ENCODE measurements at places on chromosomes 16 and 17.

- peak; percentile 99 for DNase-seq
These were observed 64.3 kb downstream of the PGS1 start for GRCh38 chr17:78442648-78443218.

GRCh38 chr16:22898131-22898530 is 84.2 kb downstream of the HS3ST2 start:
- no peak for DNase-seq

DNA sequence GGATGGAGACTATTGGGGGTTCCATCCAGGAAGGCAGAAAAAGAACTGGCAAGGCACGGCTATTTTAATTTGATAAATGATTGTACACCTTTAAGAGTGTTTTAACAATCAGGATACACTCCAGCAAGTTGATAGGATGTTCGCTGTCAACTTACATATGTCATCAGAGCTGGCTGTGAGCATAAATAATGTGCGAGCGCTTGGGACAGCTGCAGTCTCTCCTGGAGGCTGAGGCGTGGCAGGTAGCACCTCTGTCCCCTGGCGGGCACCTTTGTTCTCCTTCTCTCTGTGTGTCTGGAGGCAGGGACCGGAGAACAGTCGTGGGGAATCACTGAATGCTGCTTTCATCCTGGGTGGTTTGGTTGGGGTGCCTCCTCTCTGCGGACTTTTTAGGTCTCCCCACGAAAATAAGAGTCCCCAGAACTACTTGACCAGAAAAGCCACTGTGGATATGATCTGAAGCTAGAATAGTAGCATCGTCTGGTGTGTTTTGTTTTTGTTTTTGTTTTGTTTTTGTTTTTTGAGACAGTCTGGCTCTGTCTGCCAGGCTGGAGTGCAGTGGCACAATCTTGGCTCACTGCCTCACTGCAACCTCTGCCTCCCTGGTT is 9.4 kb downstream of the BAHCC1 start:
- DNase-seq: no peak

GRCh38 chr17:17502741-17503565 is 6.8 kb upstream of the RASD1 start:
- no peak for DNase-seq

GRCh38 chr17:44110011-44110686 is 13.3 kb downstream of the HDAC5 start:
- no peak for DNase-seq

- no peak for DNase-seq
These were observed 88.0 kb downstream of the STXBP4 start for GRCh38 chr17:55056526-55056925.

GRCh38 chr17:38747463-38748148 is 530 bp downstream of the PCGF2 start:
- no peak for DNase-seq

DNA sequence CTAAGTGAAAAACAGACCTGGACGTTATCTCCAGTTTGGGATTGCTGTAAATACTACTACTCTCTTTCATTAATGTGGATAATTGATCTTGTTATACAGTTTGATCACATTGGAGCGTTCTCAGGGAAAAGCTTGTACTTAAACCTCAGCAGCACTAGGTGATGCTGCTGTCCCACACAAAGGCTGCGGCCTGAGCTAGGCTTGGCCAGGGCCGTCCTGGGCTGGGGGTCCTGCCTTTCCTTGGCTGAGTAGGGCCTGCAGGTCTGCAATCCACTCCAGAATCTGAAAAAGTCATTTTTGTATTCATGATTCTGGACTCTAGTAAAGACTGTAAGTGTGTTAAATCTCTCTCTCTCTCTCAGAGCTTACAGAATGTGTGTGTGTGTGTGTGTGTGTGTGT is 23.7 kb upstream of the PMFBP1 start:
- DNase-seq: no peak

- no peak for DNase-seq
These were observed 113.4 kb downstream of the ENGASE start for GRCh38 chr17:79188048-79188447.

GRCh38 chr17:20074489-20074888 is 65.3 kb downstream of the SPECC1 start:
- DNase-seq: peak; percentile 53

DNA sequence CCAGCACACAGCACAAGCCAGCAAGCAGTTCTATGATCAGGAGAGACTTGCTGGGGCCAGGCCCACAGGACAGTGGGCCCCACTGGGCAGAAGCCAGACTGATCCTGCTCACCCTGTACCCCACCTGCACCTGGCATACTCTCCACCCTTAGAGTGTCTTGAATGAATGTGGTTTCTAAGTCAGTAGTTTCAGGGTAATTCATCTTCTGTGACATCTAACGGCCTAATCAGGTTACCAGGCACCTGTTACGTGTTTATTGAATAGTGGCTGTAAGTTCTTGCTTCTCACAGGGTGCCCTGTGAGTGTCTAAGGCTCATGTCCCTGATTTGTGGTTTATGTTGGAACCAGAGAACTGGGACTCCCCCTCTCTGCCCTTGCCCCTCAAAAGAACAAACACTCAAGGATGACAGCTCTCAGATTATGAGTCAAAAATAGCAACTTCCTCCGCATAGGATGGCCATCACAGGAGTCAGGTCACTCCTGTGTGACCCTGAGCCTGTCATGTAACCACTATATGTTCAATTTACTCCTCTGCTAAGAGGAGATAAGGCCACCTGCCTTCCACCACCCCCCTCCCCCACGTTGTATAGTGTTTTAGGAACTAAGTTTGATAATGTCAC is 7.0 kb upstream of the OR2C1 start:
- DNase-seq: no peak

DNA sequence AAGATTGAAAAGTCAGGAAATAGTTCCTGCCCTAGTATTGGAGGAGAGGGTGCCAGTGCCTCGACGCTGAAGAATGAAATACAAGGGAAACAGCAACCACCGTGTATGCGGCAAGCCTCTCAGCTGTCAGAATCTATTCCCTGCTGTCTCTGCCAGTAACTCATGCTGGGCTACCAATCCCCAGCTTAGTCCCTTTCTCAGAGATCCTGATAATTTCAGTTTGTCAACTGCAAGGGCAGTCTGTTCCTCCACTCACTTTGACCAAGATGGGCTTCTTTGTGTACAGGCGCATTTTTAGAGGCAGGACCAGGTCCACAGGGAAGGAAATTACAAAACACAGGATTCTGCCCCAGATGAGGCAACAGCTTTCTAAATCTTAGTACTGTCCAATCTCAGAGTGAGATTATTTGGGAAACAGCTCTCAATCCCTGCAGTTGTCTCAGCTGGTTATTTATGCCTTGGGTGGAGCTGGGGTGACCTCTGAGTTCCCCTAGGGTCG is 1.3 kb downstream of the NQO1 start:
- DNase-seq: peak; percentile 32

GRCh38 chr17:78839762-78840529 is 668 bp downstream of the USP36 start:
- DNase-seq: peak; percentile 63

- no peak for DNase-seq
These were observed 4.3 kb upstream of the CRISPLD2 start for GRCh38 chr16:84815462-84815861.

GRCh38 chr16:9138731-9139501 is 47.5 kb downstream of the HAPSTR1 start:
- peak; percentile 74 for DNase-seq

GRCh38 chr17:67718325-67718941 is 697 bp downstream of the NOL11 start:
- peak; percentile 71 for DNase-seq

DNA sequence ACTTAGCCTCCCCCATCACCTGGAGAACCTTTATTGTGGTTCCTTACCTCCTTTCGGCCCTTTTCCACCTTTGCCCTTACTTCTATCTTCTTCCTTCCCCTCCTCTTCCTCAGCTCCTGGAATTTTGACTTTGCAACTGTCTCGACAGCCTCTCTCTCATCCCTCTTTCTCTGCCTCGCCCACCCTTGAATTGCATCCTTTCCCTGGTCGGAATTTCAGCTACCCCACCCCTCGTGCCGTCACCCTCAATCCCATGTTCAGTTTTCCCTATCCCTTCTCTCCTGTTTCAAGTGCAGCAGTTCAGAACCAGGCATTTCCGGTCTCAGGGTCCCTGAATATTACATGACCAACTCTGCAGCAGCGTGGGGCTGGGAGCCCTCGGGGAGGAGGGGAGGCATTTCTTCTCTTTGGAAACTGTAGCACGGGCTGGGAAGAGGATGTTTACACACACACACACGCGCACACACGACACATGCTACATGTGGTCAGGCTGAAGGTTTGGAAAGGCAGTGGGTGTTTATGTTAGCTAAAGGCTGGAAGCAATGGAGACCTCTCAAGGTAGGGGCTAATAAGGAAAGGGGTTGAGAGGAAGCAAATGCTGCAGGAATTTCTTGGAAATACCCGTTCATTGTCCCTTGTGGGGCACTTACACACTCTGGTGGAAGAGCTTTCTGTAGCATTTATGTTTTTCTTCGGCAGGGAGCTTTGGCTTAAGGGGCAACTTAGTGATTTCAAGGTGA is 971 bp downstream of the MINK1 start:
- peak; percentile 65 for DNase-seq

DNA sequence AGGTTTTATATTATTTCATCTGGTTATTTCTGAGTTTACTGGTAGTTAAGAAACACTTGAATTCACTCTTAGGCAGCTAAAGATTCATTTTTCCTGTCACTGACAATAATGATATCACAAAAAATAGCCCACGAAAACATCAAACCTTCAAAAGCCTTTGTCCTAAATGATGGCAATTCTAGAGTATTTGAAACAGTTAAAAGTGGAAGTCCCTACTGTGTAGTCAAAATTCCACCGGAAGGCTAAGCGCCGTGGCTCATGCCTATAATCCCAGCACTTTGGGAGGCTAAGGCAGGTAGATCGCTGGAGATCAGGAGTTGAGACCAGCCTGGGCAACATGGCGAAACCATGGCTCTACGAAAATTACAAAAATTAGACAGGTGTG is 103.5 kb downstream of the HIC1 start:
- DNase-seq: peak; percentile 39

- DNase-seq: no peak
These were observed 8.8 kb downstream of the MLYCD start for GRCh38 chr16:83907631-83908250.

GRCh38 chr17:31389657-31390381 is 1.7 kb upstream of the RAB11FIP4 start:
- no peak for DNase-seq

DNA sequence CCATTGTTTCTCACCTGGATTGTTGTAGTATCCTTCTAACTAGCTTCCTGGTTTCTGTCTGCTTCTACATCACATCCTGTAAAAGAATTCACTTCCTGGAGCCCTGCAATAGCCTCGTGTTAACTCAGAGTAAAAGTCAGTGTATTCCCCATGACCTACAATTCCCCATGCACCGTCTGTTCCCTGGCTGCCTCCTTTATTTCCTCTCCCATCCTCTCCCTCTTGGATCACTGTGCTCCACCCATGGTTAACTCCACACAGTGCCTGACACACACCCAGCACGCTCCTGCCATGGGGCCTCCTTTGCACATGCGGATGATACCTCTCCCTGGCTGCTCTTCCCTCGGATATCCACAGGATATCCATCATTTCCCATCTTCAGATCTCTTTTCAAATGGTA is 301.4 kb upstream of the IRX3 start:
- DNase-seq: no peak

- DNase-seq: no peak
These were observed 72.0 kb upstream of the MAF start for GRCh38 chr16:79672524-79672923.

DNA sequence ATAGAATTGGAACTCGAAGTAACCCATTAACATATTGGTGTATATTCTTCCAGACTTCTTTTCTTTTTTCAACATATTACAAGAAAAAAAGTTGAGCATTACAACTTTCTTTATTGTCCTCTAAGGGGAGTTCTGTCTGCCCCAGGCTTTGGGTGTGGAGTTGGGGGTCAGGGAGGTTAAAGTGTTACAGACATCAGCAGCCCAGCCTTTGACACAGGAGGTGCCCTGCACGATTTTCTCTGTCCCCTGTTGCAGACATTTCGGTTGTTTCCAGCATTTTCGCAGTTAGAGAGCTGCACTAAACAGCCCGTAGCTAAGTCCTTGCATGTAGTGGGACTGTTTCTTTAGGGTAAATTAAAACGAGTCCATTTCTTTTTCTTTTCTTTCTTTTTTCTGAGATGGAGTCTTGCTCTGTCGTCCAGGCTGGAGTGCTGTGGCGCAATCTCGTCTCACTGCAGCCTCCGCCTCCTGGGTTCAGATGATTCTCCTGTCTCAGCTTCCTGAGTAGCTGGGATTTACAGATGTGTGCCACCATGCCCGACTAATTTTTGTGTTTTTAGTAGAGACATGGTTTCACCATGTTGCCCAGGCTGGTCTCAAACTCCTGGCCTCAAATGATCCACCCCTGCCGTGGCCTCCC is 13.4 kb upstream of the ADCY7 start:
- no peak for DNase-seq

GRCh38 chr16:79950932-79951719 is 350.6 kb upstream of the MAF start:
- DNase-seq: peak; percentile 58

GRCh38 chr17:15454346-15454745 is 13.1 kb downstream of the CDRT4 start:
- DNase-seq: no peak

- no peak for DNase-seq
These were observed 5.8 kb downstream of the ZC3H7A start for GRCh38 chr16:11791144-11791828.

DNA sequence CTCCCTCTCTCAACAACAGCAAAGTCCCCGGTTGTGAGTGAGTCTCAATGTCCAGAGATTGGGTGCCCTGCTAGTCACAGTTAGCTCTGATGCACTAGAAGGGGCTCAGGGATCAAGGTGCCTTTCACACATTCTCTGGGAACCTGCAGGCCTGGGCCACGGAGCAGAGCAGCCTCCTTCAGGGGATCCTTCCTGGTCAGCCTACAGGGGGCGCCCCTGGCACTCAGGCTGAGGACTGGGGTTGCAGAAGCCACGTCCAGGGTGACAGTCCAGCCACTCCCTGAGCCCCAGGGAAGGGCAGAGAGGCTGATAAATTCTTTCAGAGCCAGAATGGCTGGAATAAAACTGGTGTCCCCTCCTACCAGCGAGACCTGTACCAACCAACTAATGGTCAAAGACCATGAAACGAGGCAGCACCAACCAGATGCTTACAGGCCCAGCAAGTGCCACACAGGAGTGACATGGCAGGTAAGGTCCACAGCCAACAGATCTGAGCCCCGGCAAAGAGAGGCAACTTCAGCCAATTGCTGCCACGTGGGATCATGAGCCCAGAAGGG is 43.5 kb downstream of the ST3GAL2 start:
- DNase-seq: peak; percentile 75

DNA sequence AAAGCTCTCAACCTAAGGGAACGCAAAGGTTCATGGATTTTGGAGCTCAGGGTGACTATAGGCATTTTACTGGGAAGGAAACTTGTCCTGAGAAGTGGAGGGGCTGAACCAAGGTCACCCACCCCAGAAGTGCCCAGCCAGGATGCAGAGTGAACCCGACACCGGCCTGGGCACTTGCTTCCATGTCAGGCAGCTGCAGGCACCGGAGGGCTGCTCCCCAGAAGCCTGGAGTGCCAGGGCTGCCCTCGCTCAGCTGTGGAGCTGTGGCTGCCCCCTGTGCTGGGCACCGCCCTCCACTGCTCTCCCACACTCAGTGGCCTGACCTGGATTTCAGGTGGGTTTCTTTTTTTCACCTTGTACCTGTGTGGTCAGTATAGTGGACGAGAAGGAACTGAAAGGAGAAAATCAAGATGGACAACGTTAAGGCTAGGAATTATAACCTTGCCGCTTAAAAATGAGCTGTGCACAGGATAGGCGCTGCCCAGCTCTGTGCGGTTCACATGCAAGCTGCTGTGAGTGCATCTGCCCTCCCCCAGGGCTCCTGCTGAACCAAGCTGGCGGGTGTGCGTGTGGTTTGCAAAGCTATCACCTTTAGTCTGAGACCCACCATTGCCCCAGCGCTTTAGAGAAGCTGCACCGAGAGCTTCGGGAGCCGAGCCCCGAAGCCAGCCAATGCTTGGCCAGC is 2.2 kb downstream of the MAPK8IP3 start:
- DNase-seq: no peak
